Activated CD4-positive, alpha-beta memory T cell treated with anti-CD3 and anti-CD28 coated beads, Interleukin-2, amount 10 ng/mL, durations not matched to agents 7 days and 5 days (primary cell): ENCODE measurements at places on chromosomes 12 and 14.

DNA sequence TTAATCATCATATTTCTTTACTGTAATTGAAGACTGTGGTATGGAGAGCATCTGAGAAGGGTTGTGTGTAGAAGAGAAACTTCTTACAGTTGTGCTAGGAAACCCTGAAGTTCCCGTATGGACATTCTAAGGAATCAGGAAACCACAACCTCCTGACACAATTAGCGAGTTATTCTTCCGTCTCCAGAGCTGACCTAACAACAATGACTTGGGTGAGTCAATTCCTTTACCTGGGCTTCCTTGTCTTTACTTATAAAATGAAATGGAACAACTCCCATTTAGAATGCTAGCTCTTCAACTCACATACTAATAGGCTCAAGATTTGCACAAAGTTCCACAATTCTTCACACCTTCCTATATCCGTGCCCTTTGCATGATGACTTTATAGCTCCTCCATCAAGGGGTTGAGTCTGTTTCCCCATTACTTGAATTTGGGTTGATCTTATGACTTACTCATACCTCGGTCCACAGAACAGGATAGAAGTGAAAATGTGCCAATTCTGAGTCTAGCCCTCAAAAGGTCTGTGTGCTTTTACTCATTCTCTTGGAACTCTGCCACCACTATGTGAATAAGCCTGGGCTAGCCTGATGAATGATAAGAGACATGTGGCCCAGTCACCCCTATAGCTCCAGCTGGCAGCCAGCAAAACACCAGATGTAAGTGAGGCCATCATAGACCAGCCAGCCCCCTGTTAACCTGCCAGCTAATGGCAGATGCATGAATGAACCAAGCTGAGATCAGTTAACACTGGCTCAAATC lies 459.4 kb downstream of the ETNK1 start:
- DNase-seq: no peak

- DNase-seq: no peak
Measured at GRCh38 chr14:22997676-22998323, 12.1 kb downstream of the C14orf93 start.

DNA sequence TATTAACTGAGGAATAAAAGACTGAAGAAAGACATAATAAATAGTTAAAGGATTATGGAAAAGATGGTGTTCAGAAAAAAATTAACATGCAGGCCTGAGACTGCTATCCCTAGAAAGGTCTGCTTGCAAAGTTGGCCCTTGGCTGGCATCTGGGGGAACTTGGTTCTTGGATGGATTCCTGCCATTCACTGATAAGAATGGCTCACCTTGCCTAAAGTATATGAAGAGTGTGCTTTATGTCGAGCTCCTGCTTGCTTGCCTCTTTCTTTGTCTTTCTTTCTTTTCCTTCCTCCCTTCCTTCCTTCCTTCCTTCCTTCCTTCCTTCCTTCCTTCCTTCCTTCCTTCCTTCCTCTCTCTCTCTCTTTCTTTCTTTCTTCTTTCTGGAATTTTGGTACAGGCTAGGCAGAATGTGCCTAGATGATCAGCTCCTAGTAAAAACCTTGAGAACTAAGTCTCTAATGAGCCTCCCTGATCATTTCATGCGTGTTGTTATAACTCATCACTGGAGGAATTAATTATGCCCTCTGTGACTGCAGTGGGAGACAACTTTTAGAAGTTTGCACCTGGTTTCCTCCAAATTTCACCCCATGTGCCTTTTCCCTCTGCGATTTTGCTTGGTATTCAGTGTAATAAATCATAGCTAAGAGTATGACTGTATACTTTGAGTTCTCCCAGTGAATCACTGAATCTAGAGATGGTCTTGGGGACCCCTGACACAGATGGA lies 44.7 kb downstream of the IFT81 start:
- no peak for DNase-seq

DNA sequence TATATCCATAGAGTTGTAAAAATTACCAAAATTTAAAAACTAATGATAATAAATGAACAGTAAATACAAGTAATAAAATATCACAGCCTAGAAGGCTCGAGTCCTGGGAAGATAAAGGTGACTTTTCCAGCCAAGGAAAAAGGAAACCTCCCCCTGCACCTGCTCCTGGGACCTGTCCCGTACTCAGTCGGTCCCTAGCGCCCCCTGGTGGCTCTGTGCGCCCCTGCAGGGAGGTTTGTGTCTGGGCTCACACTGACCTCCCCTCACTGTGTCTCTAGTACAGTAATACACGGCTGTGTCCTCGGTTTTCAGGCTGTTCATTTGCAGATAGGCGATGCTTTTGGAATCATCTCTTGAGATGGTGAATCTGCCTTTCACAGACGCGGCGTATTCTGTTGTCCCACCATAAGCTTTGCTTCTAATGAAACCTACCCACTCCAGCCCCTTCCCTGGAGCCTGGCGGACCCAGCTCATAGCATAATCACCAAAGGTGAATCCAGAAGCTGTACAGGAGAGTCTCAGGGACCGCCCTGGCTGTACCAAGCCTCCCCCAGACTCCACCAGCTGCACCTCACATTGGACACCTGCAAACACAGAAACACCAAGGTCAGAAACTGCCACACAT lies 1030.4 kb downstream of the TMEM121 start:
- DNase-seq: peak; percentile 78

- DNase-seq: no peak
Measured at GRCh38 chr12:32039917-32040575, 66.6 kb upstream of the BICD1 start.
